Iris pigment epithelial cell (primary cell): ENCODE measurements at places on chromosomes 1 and 21.

GRCh38 chr1:6523566-6523965 lies 30.7 kb downstream of the NOL9 start:
- peak; percentile 47 for DNase-seq

GRCh38 chr1:235628316-235629005 lies 21.1 kb downstream of the GNG4 start:
- DNase-seq, result no peak

DNA sequence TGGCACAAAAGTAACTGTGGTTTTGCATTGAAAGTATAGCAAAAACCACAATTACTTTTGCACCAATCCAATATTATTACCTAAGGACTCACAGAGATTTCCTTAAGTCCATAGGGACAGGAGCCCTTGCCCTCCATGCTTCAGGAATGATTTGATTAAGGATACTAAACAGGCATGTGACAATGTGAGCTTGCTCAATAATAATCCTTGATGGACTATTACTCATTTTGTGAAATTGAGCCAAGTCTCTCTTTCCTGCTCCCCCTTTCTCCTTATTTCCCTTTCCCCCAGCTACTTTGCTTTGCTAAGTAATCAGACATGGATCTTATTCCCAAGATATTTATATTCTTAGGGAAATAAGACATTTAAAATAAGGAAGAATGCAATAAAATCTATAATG lies 21.6 kb upstream of the RGL1 start:
- peak; percentile 45 for DNase-seq

- no peak for DNase-seq
These were observed 22.8 kb downstream of the ECE1 start for GRCh38 chr1:21267191-21268077.

DNA sequence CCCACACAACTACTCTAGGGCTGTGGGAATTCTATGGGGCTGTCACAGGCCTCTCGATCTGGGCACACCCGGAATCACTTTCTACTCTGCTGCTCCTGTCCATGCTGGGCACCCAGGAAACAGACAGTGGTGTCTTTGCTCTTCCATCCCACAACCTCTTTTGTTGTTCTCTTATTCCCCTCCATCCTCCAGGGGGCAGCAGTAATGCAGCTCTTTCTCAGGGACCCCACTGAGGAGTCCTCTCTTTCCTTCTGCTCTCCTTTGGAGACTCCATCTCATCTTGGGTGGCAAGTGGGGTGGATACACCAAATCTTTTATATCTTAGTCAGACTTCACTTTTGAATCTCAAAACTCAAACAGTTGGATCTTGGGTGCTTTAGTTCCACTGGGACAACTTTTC lies 206.3 kb downstream of the HS2ST1 start:
- no peak for DNase-seq

DNA sequence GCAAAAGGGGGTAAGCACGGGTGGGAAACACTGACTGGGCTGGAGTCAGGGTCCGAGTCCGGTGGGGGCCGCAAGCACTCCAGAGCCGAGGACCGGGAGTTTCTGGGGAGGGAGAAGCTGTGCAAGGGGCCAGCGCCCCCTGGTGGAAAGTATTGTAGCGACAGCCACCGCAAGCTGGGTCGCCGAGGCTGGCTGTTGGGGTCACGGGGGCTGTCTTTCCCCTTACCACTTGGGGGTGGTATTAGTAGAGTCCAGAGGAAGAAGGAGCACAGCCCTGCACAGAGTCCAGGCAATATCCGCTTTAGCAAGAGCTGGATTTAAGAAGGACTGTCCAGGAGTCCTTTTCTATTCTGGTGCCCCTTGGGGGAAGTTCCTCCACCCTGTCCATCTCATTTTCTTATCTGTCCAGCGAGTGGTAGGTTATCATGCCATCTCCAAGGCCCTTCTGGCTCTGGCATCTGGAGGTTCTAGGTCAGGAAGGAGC lies 17.9 kb upstream of the ETV3 start:
- peak; percentile 47 for DNase-seq

DNA sequence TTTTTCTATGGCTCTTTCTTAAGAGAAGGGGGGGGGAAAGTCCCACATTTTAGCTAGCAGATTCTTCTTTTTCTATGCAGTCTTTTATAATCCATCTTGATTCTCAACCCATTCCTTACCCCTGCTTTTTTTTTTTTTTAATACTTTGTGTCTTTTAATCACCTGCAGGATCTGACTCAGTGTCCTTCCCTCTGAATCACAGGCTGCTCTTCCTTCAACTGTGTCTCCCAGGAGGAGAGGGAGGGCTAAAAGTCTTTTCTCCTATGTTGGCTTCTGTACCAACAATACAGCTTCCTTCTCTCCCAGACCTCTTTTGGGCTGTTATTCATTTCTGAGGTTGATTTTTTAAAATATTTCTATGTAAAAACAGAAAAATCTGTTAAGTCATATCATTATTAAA lies 686.2 kb downstream of the ADGRL2 start:
- DNase-seq, result no peak

GRCh38 chr1:81142099-81142826 lies 658.5 kb upstream of the ADGRL2 start:
- DNase-seq, result peak; percentile 80

- DNase-seq, result peak; percentile 31
These were observed 218.7 kb upstream of the VAMP3 start for GRCh38 chr1:7552402-7552801.

DNA sequence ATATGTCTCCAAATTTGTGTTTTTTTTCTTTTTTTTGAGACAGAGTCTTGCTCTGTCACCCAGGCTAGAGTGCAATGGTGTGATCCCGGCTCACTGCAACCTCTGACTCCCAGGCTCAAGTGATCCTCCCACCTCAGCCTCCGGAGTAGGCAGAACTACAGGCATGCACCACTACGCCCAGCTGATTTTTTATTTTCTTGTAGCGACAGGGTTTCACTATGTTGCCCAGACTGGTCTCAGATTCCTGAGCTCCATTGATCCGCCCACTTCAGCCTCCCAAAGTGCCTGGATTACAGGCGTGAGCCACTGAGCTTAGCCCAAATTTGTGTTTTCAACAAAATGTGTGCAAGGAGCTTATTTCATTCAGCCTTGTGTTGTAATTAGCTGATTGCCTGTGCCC lies 59.0 kb upstream of the IFFO2 start:
- no peak for DNase-seq

- DNase-seq, result no peak
These were observed 42.9 kb upstream of the ID3 start for GRCh38 chr1:23601968-23602876.

DNA sequence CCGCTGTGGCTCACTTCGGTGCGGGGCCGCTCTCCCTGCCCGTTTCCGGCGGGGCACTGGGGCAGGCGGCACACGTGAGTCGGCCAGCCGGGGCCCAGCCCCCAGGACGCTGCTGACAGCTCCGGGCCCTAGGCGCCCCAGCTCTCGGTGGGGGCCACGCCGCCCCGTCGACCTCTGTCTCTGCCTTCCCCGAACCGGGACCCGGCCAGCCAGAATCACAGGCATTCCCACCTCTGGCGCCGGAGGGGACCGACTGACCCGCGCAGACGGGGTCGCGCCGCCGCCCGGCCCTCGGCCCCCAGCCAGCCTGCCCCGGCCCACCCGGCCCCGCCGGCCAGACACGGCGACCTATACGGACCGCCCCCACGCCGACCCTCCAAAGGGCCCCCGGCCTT lies 755 bp downstream of the SCMH1 start:
- DNase-seq, result no peak

DNA sequence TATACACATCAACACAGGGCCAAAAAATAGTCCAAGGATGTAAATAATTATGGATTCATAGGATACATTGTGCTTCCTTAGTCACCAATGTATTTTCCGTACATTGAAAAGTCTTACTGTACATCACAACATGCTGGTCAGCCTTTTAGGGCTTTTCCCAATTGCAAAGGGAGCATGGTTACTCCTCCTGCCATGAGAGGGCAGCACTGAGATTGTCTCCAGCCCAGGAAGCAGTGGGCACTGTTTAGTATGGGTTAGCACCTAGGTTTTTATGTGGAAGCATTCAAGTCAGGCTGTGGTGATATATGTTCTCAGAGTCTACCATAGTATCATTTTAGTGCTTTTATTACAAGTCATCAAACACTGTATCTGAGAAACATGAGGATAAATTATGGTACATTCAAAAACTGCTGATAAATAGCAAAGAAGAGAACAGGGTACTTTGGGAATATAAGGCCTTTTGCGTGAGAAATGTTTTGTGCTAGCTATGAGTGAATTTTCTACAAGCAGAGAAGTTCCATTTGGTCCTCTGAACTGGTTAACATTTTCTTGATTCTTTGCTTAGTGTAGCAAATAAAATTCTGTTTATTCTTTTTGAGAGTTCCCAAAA lies 34.0 kb downstream of the ST6GALNAC5 start:
- DNase-seq, result peak; percentile 65

DNA sequence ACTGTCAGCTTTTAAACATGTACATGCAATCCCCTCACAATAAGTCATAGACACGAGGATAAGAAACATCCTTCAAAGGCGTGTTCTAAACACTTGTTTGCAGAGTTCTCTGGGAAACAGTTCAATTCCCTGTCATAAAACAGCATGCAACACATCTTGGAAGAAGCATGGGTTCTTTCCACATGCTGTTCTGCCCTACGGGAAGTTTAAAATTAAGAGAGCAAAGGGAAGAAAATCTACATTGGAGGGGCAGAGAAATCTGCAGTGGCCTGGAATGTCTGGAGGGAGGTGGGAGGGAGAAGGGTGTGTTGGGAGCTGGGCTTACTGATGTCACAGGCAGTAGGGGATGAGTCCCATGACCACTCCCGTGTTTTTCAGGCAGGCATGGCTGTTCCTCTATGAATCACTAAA lies 98.3 kb upstream of the SLC2A1 start:
- DNase-seq, result no peak

- DNase-seq, result no peak
These were observed 662.5 kb downstream of the PLPP3 start for GRCh38 chr1:55916907-55917306.

- DNase-seq, result no peak
These were observed 32.1 kb downstream of the LRP8 start for GRCh38 chr1:53295726-53296116.

DNA sequence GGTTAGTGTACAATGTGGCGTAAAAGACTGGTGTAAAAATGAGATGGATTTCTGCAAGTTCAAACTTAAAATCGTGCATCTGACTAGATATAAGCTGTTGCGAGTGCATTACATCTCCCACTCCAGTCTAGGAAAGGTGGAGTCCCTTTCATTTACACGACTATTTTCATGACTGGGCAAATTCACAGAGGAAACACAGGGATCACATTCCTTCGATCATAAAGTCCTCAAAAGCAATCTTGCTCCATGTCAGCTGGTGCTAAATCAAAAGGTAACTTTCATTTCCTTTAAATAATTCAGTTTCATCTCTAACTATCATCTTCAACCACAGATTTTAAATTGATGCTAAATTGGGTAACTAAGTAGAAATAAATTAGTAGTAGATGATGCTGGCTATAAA lies 100.0 kb downstream of the HLCS start:
- no peak for DNase-seq

DNA sequence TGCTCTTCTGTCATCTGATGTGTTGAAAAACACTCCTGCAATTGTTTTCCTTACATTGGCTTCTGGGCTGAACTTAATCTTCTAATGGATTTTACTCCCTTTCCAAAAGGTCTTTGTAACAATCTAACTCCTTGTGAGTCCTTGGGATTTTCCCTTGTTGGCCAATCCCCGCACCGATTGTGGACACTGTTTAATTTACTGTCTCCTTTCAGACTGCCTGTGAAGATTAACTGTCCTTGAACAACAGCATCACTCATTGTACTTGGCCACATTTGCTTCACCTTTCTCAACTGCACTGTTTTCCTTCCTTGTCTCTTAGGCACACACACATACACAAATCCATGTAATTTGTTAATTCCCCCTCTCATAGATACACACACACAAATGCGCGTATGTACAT lies 120.4 kb downstream of the SPATA46 start:
- DNase-seq, result peak; percentile 31

- no peak for DNase-seq
These were observed 11.0 kb upstream of the HEYL start for GRCh38 chr1:39650431-39650830.

GRCh38 chr1:239816081-239816782 lies 275.5 kb upstream of the FMN2 start:
- peak; percentile 88 for DNase-seq

DNA sequence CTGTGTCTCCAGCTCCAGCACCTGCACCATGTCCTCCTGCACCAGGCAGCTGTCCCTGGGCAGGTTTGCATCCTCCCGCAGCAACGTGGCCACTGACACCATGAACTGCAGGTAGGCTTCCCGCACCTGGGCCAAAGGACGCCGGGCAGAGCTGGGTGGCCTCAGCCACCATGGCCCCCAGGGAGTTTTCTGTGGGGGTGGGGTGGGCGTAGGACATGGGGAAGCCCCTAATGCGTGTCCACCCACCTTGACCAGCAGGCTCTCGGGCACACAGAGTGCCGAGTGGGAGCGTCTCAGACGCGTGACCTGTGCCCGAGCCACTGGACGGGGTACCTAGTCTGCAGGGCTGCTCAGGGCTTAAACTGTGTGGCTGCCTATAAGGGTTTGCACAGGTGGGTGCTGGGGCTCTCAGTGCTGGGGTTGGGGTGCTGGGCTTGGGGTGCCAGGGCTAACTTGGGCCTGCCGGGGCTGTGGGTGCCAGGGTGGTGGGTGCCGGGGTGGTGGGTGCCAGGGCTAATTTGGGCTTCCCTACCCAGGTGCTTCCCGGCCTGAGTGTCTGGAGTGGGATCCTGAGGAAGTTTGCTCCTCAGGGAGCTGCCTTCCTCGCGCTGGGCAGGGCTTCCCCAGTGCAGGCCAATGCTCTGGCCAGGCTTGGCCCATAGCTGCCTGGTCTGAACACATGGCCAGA lies 17.7 kb downstream of the PRXL2B start:
- no peak for DNase-seq

DNA sequence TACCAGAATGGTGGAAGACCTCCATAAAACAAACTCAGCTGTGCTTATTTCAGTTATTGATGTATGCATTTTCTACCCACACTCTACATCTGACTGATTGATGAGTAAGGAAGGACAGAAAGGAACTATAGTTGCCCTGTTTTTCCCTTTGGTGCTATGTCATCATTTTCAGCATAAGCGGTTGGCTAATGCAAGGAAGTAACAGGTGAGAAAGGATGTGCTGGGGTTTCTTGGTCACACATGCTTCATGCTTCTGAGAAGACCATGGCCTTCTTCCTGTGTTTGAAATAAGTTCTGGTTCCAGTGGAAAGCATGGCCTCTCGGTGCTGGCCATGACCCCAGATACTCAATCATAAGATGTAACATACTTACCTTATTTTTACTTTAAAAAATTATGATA lies 541.2 kb downstream of the PTPRU start:
- DNase-seq, result no peak
